Osteoblast (primary cell): ENCODE measurements at places on chromosomes 3 and 15. TPM values are rescaled to one million over a fixed set of nuclear protein-coding genes. Genes with fewer than 3 reads are reported as not detected.

Gene FBXO40
- not detected in 2 replicates for total RNA-seq

GRCh38 chr3:154121701-154122551, 736 bp downstream of the ARHGEF26 start:
- H3K27me3 ChIP-seq = peaks cover 6% of the 10 kb centered on the region
- H3K27ac ChIP-seq = no peak overlapping the region
- H3K4me3 ChIP-seq = peak overlapping the region; percentile 81
- DNase-seq = peak; percentile 90
- H3K36me3 ChIP-seq = no peaks in the 10 kb centered on the region

- DNase-seq = no peak
These were observed 241.7 kb upstream of the GBE1 start for GRCh38 chr3:82002986-82003642.

GRCh38 chr3:178367817-178368617, 168.2 kb upstream of the KCNMB2 start:
- no peak overlapping the region for H3K27ac ChIP-seq
- no peak overlapping the region for H3K4me3 ChIP-seq
- no peaks in the 10 kb centered on the region for H3K27me3 ChIP-seq

Gene TTC21A
- 6.9 and 8.5 TPM in 2 replicates for total RNA-seq

GRCh38 chr15:25235391-25235790, 203.4 kb downstream of the UBE3A start:
- DNase-seq = peak; percentile 73
- H3K36me3 ChIP-seq = no peaks in the 10 kb centered on the region
- no peak overlapping the region for H3K27ac ChIP-seq
- no peaks in the 10 kb centered on the region for H3K27me3 ChIP-seq
